CD4-positive, alpha-beta T cell treated with Interleukin-2 at 100 ng/mL for 4 hours (primary cell): ENCODE measurements at places on chromosomes 7 and 10.

- DNase-seq: no peak
Observed at GRCh38 chr7:148050492-148051158, 539.9 kb upstream of the C7orf33 start.

- DNase-seq: no peak
Observed at GRCh38 chr7:42024537-42024936, 212.5 kb downstream of the GLI3 start.

GRCh38 chr10:47104786-47105385, 193.7 kb downstream of the PTPN20 start:
- DNase-seq: no peak

DNA sequence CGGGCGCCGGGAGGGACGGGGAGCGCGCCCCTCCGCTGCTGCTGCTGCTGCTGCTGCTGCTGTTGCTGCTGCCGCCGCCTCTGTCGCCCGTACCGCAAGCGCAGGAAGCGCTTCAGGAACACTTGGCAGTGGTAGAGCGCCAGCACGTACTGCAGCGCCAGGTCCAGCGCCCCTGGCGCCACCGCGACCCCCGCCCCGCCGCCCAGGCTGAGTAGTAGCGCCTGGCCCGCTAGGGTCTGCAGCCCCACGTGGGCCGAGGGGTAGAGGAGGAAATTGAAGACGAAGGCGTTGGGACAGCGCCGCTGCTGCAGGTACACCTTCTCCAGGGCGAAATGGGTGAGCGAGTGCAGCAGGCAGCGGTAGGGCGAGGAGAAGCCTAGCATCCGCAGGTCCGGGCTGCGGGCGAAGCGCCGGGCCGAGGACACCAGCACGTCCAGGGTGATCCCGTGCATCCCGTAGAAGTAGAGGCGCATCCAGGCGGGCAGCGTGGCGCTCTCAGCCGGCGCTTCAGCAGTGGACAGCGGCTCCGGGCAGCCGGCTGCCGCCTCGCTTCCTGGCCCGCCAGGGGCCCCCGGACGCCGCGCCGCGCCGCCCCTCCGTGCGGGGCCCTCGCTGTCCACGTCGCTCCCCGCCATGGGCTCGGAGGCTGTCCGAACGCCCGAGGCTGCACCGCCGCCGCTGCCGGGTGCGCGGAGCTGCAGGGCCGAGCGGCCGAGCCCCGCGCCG, at the start of gene TMEM229A:
Gene TMEM229A (minus strand): TSS at position 699 of the 726 bp plus-strand sequence. CDS start 64 bp downstream, at position 635.
- no peak for DNase-seq

DNA sequence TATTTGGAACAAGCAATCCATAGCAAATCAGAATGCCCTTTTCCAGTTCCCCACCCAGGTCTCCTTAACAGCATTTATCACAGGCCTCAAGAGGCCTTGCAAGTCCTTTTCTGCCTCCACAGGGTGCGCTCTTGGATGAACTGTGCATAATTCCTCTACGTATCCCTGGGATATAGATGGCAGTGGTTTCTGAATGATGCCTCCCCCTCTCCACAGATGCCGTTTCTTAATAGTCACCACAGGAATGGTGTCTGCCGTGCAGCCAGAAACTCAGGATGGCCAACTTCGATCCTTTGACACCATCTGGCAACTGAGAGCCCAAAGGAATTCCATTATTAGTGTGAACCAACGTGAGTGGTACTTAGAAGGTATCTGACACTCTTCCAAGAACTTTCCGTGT, 43.1 kb downstream of the JAZF1 start:
- DNase-seq: no peak
